Activated T-cell treated with anti-CD3 and anti-CD28 coated beads for 48 hours (primary cell): ENCODE measurements at places on chromosomes 12 and 14.
A peak's percentile ranks its signal among the peaks of the same experiment; 100 is the strongest.

DNA sequence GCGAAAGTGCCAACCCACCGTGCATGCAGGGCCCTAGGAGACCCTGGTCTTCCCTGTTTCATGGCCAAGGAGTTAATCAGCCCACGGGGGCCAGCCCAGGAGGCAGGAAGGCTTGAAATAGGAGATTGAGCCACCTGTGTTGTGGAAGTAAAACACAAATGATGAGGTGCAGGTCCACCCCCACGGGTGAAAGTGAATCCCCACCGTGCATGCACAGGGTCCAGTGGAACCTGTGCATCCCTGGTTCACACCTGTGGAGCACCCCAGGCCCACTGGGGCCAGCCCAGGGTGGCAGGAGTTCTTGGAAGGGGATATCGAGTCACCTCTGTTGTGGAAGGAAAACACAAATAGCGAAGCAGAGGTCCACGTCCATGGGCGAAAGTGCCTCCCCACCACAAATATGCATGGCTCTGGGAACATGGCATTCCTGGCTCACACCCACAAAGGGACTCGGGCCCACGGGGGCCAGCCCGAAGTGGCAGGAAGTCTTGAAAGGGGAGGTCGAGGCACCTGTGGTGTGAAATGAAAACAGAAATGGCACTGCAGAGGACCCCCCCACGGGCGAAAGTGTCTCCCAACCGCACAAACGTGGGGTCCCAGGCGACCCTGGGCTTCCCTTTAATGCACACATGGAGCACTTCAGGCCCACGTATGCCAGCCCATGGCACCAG, 381.5 kb downstream of the ALG10 start:
- DNase-seq: no peak

DNA sequence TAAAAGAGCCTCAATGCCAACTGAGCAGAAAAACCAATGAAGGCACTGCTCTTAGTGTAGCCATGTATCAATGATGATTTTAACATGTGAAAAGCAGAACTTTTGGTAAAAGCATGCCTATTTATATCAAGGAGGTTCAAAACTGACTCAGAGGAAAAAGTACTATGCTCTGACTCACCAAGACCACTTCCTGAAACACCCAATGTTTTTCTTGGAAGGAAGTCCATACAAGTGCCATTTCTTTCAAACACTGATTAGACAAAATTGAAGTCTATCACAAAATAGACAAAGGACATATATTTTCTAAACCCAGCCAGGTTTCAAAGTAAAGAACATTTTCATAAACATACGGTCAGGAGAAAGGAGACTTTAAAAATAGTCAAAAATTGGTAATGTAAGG, 88.6 kb downstream of the EPS8 start:
- DNase-seq: no peak

DNA sequence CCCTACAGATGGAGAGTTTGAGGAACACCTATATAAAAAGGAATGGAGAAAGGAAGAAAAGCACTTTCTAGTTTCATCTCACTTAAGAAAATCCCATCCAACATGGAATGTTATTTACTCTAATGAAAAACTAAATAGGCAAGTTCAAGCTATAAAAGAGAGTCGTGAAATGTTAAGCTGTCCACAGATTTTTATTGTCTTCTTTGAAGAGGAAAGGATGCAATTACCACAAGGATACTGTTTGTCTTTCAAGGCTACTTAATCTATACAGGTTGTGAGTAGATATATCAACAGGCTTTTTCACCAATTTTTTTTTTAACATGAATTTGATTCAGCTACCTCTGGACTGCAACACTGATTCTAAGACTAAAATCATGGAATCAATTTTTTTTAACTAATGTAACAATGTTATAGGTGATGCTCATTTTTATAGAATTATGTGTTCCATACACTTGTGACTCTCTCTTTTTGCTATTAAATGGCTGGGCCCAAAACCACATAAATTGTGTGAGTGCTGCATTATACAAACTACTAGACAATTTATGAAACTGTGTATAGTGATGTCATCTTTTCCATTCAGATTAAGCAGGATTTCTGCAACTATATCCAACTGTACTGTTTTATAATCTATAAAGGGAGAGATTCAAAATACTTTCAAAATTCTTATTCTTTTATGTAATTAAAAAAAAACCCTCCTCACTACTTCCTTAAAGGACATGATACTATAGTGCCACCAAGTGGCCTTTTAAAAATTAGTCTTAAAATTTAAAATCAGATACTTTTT, 26.8 kb upstream of the BMAL2 start:
- no peak for DNase-seq

GRCh38 chr12:79058342-79058741, 193.8 kb downstream of the SYT1 start:
- no peak for DNase-seq

DNA sequence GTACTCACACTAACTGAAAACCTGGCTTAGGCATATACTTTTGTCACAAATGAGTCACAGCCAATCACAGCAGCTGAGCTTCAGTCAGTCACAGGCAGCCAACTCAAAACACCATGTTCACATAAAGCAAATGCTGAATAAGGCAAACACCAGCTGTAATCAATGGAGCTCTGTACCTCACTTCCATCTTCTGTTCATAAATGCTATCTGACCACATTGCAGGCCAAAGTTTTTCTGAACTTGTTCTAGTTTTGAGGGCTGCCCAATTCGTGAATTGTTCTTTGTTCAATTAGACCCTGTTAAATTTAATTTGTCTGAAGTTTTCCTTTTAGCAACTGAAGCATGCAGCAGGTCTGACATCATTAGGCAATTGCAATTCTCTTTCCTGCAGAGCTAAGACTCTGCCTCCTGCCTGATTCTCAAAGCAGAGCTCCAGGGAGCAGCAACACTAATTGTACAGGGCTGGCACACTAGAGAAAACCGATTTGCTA, 129.9 kb downstream of the WIF1 start:
- DNase-seq: no peak

DNA sequence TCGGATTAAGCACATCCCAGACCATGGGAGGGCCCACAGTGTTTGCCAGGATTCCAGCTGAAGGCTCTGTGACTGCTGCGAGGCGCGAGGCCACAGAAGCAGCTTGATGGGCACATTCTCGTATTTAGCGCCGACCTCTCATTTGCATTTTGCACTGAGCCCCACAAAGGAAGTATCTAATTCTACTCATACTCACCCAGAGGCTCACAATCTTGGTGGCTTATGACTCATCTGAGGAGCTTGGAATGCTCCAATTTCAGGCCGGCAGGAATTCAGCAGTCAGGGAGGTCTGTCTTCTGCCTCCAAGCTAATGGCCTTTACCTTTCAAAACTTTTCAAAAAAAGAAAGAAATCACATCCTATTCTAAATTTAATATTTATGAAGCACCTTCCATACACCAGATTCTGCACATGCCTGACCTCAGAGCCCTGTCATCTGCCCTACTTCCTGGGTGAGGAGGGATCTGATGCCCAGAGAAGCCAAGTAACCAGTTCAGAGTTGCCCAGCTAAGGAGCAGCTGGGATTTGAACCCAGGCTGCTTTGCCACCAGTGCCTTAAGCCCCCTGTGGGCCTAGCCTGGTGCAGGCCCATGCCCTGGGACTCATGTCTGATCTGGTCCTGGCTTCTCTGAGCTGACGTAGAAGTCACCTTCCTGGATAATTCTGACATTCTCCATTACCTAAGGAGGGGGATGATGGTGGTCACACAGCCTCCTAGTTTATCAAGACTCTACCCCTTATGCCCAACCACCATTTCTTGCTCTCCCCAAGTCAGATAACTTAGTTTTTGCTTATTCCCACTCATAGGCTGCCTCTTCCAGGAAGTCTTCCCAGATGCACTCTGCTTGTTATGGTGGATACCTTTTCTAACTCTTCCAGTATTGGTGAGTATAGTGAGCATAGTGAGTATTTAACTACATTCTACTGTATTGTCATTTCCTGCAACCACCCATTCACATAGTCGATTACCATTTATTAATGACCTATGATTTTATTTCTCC, 198.9 kb downstream of the RBM19 start:
- DNase-seq: no peak

DNA sequence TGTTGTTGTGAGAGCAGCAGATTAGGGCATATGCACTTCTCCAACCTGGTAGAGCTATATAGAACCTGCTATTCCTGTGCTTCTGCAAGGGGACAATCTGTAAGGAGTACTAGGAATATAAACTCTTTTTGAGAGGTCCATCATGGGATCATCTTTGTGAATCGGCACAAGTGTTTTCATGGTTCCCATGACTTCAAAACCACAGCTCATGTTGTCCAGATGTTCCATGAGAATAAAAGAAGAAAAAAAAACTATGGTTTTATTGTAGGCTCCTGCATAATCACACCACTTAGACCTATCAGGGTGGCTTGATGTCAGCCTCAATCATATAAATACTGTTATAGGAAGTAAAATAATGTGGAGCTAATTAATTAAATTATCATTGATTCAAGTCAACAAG, 311.4 kb upstream of the ATP2B1 start:
- DNase-seq: no peak

DNA sequence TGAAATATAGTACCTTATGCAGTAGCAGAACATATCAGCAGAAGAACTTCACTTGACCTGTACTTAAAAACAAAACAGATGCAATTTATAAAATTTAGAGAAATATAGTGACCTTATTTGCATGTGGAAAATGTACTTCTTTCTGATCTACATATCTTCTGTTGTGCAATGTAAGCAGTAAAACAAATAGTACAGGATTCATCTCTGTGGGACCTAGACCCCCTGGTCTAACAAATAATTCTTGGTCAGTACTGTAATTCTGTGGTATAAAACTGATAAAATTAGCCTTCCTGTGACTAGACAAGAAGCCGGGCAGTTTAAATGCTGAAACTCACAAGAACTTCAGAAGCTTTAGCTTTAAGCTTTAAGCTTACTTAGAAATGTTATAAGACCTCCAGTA, 21.6 kb downstream of the HIF1A start:
- DNase-seq: no peak

DNA sequence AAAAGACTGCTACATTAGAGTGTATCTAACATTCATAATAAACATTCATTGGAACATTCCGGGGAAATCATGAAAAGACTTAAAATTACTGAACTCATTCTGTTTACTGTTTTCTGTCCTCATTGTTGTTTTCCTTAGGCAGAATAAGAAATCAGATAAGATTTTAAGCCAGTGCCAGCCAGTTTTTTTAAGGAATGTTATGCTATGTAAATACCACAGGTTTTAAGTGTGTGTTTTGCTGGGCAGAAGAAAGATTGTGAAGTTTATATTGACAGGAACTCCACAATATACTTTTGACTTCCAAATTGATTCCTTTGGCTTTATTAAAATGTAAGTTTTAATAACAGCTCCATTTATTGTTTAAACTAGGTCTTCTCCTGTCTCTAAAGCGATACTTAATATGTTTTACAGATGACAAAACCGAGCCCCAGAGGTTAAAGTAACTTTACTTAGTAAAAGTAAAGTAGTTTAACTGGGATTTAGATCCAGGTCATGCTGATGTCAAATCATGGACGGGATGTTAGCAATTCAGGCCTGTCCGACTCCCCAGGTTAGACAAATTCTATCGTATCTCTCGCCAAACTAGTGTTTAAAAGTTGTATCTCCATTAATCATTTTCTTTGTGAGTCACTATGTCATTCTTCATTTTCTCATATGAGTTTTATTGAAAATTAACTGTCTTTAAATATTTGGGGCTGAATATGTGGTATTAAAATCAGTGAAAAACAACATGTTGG, 1.7 kb downstream of the LARP4 start:
- no peak for DNase-seq

DNA sequence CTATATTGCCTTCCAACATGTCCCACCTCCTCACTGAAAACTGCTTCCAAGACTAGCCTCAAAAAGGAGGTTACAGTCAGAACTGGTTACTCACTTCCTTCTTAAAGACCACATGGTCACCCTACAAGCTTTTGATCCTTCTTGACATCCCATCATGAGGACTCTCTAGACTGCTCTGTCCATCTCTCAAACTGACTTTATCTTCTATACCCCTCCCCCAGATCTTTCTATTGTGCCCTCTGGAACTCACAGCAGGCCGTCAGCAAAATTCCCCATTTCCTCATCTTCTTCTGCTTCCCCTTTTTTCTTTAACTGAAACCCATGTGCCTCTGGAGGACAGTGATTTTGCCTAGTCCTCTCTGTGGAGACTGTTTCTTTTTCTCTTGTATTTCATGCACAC, 18.1 kb upstream of the IGF1 start:
- DNase-seq: no peak

DNA sequence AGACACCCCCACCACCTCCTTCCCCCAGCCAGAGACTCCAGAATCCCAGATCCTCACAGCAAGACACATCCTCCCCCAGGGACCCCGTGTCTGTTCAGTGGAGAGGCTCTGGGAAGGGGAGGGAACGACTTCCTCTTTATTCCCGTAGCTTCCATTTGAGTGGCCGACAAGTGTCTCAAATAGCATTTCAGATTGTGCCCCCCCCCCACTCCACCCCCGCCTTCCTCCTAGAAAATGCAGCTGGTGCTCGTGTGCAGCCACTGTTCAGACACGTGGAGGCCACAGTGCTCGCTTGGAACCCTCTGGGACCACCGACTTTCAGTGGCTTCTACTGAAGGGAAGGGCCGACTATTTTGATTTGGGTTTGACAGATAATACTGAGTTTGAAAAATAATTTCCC, 14.3 kb downstream of the PPP2R5C start:
- DNase-seq: no peak

GRCh38 chr12:113479590-113480335, 8.1 kb upstream of the LHX5 start:
- no peak for DNase-seq

DNA sequence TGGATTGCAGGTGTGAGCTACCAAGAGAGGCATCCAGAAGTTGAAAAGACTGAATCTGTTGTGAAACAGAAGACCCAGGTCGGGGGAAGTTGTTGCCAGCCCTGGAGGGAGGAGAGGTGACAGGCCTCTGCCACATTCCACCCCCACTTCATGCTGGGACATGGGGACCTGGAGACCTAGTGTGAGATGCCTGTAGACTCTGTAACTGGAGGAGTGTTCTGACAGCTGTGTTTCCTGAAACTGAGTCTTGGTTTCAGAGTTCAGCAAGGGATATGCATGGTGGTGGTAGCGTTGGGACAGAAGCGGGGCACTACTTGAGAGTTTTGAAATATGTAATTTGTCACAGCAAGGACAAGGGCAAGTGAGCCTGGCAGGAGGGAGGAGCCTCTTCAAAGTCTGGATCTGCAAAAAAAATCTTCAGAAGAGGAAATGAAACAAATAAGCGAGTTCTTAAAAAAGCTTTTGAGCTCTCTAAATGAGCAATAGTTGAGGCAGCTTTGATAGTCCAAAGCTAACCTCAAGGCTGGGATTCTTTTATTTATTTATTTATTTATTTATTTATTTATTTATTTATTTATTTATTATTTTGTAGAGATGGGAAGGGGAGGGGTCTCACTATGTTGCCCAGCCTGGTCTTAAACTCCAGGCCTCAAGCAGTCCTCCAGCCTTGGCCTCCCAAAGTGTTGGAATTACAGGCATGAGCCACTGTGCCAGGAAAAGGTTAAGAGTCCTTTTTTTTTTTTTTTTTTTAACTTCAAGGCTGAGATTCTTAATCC, 58.9 kb upstream of the EEA1 start:
- peak; percentile 36 for DNase-seq

GRCh38 chr12:64621257-64621942, 11.1 kb downstream of the RASSF3 start:
- no peak for DNase-seq
